ENCODE measurements at places on chromosomes 4 and X.

GRCh38 chr4:6917461-6918271 lies 8.0 kb downstream of the TBC1D14 start:
- DNase-seq, result peak; percentile 58

GRCh38 chr4:182048871-182049270 lies 194.3 kb upstream of the TENM3 start:
- DNase-seq, result no peak

GRCh38 chr4:121094297-121094966 lies 22.1 kb upstream of the NDNF start:
- DNase-seq, result no peak

DNA sequence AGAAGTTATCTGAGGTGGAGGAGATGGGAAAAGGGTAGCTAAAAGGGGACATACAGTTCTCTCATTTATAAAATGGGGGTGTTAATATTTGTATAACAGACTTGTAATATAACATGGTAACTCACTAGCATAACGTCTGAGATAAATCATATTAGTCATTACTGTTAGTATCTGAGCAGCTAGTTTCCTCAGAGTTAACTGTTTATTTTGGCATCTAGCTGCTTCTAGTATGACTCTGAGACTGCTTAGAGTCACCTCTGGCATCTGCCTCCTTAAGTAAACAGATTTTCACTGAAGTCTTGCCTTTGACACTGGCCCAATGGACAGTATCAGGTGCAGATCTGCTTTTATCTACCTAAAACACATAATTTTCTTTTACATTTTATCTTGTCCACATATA lies 58.1 kb downstream of the SLC30A9 start:
- DNase-seq, result no peak

DNA sequence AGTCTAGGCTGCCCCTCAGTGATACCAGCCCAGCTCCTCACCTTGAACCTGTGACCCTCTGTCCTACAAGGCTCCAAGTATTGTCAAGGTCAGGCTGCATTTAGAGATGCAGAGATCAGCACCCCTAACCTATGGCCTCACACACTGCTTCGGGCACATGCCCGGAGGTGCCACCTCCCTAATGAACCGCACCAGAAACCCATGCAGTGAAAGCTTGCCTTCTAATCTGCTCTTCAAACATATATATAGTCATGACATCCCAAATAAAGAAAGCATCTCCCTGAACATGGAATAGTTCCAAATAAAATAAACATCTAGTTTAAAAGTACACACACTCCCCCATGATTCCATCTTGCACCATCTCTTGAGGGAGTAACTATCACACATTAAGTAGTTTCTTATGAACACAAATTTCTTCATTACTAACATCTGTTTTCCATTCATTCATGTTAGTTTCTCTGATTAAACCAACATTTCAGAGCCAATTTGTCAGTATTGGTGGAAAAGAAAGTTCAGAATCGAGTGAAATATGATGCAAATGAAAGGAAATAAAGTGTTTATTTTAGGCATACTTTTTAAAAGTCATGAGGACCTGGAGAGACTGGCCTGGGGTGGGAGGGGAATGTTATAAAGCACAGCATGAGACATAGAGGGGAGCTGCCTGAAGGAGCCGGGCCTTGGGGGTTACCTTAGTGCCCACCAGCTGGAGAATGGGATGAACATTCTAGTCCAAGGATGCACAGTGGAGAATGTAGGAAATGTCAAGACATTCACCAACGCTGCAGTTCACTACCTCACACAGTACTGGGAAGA lies 19.2 kb downstream of the CC2D2A start:
- DNase-seq, result no peak

GRCh38 chr4:168514249-168514852 lies 17.5 kb downstream of the PALLD start:
- no peak for DNase-seq

GRCh38 chr4:185246453-185246852 lies 37.1 kb downstream of the SNX25 start:
- DNase-seq, result no peak

DNA sequence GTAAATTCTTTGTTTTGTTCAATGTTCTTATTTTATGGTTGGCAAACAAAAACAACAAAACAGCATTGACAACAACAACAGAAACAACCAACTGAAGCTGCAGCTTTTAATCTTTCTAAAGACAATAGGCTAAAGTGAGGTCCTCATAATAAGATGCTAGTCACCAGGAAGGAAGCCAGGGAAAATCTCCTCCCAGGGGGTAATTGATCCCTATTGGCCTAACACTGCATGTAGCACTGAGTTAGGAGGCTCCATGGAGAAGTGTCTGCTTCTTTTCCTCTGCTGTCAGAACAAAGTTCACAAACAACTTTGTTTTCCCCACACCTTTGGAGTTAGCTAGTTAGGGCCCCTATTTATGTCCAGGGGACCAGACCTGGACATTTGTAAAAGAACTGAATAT lies 4.7 kb upstream of the LRAT start:
- no peak for DNase-seq

DNA sequence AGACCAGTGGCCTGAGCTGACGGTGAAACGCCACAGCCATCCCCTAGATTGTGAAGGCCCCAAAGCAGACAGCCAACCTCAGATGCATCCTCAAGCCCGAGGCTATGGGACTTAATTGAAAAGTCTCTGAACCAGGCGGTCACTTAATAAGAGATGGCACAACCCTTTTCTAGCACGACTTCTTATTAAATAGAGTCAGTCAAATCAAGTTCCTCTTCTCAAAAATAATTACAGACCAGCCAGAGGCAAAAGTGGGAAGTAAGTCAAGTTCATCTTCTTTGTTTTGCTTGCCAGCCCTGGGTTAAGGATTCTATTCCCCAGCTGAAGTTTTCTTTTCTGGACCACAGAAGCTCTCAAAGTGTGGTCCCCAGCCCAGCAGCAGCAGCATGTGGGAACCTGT lies 9.7 kb upstream of the SH3KBP1 start:
- no peak for DNase-seq

- no peak for DNase-seq
Observed at GRCh38 chr4:55793479-55793878, 26.1 kb upstream of the EXOC1L start.

GRCh38 chrX:130902446-130902782 lies 595 bp downstream of the ENOX2 start:
- no peak for DNase-seq

GRCh38 chrX:32016195-32016594 lies 944.4 kb upstream of the FTHL17 start:
- DNase-seq, result no peak

DNA sequence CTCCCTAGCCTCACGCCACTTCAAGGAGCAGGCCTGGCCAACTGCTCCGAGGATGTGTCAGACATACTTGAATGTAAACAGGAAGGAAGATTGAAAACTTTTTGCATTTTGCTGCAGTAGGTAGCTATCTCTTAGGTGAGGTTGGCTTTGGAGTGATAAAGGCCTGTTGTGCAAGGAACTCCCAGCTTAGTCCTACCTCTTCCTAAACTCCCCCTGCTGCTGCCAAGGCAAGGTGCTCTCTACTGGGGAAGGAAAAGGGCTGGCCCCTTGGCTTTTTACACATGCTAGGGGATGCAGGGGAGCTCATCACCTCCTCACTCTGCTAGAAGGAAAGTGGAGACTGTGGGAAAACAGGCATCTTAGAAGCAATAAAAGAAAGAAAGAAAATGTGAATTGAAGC lies 10.7 kb upstream of the BRS3 start:
- peak; percentile 14 for DNase-seq

DNA sequence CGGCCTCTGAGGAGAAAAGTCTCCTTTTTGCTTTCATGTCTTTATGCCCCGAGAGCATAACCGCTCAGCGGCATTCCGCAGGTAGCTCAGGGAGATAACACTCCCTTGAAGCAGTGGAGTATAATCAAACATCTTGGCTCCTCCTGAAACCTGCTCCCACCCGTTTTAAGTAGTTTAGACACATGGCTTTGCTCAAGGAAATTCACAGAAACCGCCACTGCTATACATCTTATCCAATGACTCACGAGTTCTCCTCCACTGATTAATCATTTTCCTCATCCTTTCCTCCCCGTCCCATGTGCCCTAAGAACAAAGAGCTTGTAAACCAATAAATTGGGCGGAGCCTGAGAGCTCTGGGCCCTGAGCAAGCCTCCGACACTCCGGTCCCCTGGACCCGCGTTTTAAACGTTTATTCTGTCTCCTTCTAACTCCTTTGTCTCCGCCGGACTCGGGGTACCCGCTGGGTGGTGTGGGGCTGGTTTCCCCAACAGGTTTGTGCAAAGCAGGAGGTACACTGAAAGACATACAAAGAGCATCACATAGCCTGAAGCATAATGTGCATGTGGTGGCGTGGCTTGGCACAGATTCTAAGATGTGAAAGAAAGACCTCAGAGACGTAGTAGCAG lies 401.2 kb downstream of the TLL1 start:
- no peak for DNase-seq

GRCh38 chr4:5712517-5712916 lies 1.5 kb downstream of the EVC start:
- peak; percentile 41 for DNase-seq

GRCh38 chr4:14880805-14881204 lies 121.5 kb upstream of the CPEB2 start:
- no peak for DNase-seq

- no peak for DNase-seq
Observed at GRCh38 chr4:108181704-108182103, 13.0 kb upstream of the LEF1 start.

DNA sequence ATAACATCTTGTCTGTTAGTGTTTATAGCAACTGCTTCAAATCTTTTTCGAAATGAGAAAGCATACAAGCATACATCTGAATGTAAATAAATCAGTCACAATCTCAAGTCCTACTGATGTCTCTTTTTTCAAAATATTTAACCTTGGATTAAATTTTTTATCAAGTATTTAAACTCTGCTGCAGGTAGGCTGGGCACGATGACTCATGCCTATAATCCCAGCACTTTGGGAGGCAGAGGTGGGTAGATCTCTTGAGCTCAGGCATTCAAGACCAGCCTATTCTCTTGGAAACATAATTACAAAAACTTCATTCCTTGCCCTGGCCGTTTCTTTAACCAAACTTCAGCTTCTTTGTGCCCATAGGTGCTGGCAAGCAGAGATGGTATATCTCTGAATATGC lies 540.3 kb upstream of the GALNT7 start:
- DNase-seq, result no peak

DNA sequence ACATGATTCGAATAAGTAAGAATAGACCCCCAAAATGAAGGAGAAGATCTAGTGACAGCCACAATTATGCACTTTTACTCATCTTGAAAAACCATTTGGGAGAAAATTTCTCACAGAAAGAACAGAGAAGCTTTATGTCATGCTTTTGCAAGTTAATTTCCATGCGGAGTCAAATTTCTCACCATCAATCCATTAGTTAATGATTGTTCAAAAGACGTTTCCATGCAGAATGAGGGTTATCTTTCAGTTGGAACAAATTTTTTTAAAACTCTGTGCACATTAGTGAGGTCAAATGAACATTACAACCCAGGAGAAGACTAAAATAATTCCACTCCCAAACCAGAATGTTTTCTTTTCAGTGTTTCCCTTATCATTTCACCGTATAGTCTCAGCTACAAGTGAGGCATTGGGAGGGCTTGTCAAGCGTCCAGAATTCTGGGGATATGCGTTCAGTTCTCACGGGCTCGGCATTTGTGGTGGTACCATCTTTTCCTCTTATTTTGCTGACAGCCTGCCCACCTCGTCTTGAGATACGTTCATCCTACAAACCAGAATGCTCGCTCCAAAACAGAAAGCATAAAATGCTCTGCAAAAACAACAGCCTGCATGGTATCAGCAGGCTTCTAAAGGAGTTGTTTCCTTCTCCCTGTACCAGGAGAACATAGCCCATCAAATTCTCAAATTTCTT lies 130.8 kb upstream of the TBL1X start:
- DNase-seq, result no peak

DNA sequence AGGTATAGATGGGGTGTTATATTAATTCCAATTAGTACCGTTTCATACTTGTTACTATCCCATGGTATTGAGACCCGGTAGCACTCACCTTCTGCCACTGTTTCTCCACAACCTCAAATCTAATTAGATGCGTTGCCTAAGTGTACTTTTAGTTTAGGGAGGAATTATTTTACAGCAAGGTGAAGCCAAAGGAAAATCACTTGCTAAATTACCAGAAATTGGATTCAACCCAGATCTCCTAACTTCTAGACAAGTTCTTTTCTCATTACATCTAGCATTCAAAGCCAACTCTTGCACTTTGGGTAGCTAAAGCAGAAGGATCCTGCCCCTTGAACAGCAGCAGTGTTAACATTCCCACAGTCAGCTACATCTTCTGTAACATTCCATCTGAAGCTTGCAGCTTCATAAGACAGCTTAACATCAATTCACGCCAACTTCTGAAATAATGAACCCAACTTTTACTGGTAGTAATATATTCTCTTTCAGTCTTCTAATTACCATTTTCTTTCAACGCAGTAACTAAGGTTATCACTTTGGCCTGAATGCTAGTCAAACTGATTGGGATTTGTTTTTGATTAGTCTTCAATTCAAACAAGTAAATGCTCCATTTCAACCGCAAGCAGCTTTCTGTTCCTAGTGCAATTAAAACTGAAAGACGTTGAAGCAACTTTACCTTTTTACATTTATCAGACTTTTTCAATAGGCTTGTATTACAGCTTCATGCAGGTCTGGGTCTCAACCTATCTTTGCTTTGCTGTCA lies 934 bp upstream of the SEC31A start:
- DNase-seq, result no peak

GRCh38 chr4:110514889-110515479 lies 39.0 kb downstream of the ENPEP start:
- DNase-seq, result no peak

DNA sequence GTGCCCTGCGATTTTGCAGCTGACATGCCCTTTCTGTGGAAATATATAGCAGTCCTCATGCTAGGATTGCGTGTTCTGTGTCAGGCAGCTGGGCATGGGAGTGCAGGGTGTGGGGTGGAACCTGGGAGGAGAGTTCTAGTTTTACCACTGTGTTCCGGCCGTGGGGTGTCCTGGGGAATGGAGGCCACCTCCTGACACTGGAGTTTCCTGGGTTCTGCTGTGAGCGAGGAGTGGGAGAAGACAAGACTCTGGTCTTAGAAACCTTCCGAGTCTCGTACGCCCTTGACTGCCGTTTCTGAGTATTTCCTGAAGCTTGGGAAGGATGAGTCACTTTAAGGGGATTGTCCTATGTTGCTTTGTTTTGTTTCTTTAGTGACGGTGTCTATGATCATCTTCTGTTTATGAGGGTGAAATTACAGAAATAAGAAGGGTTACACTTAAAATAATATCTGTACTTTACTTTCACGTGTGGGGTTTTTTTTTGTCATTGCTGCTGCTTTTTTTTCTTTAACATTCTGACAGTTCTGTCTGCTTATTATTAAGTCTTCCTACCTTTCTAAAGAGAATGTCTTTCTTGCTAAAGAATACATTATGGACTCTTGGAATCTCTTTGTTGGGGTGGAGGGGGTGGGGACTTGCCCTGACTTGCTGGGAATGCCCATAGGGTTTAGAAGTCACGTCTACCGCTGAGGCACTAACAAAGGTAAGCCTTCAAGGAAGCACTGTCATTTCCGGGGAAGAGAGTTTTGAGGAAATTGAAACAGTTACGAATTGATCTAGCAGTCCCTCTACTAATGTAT lies 19.1 kb downstream of the CD99 start:
- peak; percentile 66 for DNase-seq
